Stimulated activated CD8-positive, alpha-beta memory T cell treated with anti-CD3 and anti-CD28 coated beads, Interleukin-4, amount 100 ng/mL, for 1 hour (primary cell): ENCODE measurements at places on chromosomes 6 and 20.

DNA sequence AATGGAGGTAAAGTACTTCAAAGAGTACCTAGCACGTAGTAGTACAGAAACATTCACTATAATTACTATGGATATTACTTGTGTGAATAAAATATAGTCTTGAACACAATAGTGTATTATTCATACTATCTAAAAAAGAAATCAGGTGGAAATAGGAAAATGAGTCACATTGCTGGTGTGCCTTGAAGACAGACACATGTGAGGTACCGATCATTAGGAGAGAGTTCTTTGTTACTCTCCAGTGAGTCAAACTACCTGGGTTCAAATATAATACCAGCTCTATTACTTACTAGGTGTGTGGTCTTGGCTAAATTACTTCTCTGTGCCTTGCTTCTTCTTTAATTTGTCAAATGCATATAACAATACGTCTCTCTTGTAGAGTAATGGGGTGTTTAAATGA, 50.8 kb upstream of the BEND6 start:
- no peak for DNase-seq

GRCh38 chr6:47093169-47093568, 51.0 kb upstream of the ADGRF1 start:
- no peak for DNase-seq

DNA sequence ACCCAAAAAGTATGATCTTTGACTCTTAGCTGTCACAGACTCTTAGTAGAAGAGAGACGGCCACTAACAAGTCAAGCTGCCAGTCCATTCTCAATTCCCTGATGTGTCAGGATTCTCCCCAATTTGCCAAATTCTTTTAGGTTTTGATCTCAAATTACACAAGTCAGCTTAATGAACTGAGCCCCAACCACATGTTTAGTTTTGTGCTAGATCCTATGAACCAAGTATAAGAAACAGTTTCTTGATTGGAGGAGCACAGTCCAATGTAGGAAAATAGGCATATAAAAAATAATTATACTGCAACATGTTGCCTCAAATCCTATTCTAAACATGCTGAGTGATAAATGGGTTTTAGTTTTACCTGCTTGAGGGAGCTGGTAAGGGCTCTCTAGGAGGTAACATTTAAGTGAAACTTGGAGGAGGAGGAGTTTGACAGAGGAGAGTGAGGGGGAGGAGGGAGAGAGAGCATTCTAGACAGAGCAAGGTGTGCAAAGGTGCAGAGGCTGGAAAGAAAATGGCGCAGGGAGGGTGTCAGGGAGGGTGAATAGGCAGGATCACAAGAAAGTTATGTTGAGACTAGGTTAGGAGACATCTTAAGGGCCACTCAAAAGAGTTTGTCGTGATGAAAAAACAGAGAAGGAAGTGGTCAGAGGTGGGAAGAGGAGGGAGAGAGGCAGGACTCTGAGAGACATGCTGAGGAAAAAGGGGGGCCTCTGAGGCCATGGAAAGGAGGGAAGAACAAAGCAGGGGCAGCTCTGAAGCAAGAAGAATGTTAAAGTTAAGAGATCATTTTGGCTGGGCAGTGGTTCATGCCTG, 22.8 kb upstream of the FAM83C start:
- no peak for DNase-seq

- DNase-seq: no peak
Measured at GRCh38 chr6:100134703-100135102, 140.7 kb upstream of the MCHR2 start.

DNA sequence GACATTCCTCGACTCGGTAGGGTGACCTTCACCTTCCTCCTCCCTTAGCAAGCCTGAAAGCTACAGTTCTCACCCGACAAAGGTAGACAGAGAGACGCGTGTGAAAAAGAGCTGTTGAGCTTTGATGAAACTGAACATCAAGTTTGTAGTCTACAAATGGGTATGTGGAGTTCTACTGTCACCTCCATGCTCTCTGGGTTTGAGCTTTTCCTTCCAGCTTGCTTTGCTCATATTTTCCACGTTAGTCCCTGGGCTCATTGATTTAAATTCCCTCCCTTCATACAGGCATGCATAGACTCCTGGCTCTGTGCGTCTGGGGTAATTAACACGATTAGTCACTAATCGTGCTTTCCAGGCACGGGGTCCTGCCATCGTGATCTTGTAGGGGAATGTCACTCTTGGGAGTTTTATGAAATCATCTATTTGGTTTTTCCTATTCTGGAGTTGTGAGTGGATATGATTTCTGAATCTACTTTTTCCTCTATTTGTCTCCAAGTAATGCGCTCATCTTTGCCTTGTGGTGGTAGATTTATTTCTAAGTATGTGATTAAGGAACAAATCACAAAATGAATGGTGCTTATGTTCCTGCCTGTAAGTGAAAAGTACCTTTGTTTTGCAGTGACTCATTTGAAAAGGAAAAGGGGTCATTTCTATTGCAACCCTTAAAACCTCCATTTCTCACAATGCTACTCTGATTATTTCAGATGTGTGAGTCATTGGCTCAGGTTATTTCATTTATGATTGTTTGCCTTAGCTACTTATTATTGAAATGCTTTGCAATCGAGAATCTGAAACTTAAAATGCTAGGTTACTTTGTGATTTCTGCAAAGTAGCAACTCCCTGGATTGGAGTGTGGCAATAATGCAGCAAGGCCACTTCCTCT, 154.6 kb downstream of the ZDHHC14 start:
- DNase-seq: no peak

DNA sequence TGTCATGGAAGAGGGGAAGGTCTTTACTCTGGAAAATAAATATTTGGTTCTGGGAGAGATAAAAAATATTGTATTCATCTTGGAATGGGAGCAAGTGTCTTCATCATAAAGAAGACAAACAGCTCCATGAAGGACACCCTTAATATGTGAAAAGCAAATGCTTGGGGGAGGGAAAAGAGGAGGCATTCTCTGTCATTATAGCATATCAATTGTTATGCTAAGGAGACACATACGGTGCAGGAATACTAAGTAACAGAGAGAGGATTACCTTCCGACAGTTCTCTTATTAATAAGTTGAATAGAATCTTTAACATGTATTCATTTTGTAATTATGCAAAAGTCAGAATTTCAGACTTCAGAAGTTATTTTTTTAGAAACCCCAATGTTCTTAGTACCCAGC, 634.4 kb downstream of the UTRN start:
- DNase-seq: no peak

DNA sequence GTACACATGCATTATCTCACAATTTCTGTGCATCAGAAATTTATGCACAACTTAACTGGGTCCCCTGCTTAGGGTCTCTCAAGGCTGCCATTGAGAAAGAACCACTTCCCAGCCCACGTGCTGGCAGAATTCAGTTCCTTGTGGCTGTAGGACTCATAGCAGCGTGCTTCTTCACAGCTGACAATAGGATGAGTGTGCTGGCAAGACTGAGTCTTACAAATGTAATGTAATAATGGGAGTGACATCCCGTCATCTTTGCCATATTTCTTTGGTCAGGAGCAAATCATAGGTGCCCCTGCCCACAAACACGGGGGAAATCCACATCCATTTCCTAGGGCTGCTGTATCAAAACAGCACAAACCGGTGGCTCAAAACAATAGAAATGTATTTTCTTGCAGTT, 77.4 kb downstream of the FIG4 start:
- DNase-seq: no peak

DNA sequence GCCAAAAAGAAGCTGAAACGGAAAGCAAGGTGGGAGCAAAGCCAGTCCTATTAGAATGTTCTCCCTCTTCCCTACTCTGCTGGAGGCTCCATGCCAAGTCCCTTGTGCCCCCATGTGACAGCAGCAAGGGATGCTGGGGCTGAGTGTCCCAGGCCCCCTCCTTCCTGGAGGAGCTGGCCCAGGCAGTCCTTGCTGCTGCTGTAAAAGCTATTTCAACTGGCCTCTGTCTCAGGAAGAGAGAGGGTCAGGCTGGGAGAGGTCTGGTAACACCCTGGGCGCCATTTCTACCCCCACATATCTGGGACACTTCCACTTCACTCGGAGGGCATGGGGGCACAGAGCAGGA, 25.0 kb downstream of the TTBK1 start:
- DNase-seq: no peak

- no peak for DNase-seq
Measured at GRCh38 chr6:3838992-3839867, 9.9 kb upstream of the FAM50B start.

- no peak for DNase-seq
Measured at GRCh38 chr20:63854069-63854765, 7.1 kb upstream of the ABHD16B start.
